Astrocyte (in vitro differentiated cells and primary cell): ENCODE measurements at places on chromosomes 7 and 10. TPM values are rescaled to one million over a fixed set of nuclear protein-coding genes. Genes with fewer than 3 reads are reported as not detected.

GRCh38 chr7:7922684-7923385, 45.8 kb upstream of the GLCCI1 start:
- no peak for DNase-seq

GRCh38 chr7:79159040-79159664, 294.3 kb downstream of the MAGI2 start:
- no peak for DNase-seq

DNA sequence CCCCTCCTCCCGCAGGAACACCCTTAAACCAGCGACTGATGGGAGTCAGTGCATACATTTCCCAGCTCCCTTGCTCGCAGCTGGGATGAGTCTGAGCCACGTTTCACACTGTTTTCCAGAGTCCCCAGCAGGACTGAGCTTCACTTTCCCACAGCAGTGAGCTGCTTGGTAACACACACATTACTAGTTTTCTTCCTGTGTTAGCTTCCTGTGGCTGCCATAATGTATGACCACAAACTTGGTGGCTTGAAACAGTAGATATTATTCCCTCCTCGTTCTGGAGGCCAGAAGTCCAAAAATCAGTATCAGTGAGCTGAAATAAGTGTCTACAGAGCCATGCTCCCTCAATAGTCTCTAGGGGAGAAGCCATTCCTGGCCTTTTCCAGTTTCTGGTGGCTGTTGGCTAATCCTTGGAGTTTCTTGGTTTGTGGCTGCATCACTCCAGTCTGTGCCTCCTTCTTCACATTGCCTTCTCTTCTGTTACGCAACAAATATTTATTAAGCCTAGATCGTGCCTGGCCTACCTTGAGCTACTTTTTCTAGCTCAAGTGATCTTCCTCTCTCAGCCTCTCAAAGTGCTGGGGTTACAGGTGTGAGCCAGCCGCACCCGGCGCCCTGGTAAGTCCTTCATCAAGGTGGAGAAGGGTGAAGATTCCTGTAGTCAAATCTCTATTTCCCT, 26.2 kb upstream of the CARD11 start:
- DNase-seq, result no peak

DNA sequence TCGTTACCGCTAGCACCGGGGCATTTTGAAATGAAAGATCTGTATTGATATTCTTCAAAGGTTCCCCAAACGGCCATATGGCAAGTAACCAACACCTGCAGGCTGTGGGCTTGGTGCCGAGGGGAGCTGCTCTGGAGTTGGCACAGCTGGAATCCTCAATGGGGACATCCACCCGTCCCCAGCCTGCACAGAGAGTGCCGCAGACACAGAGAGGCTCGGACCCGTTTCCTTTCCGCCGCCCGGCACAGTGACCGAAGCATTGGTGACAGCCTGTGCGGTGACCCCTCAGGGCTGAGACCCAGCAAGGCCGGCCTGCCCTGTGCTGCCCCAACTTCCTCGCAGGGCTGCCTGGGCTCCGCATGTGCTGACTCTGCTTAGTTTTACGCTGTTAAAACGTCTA, 4.5 kb downstream of the CFAP46 start:
- no peak for DNase-seq

DNA sequence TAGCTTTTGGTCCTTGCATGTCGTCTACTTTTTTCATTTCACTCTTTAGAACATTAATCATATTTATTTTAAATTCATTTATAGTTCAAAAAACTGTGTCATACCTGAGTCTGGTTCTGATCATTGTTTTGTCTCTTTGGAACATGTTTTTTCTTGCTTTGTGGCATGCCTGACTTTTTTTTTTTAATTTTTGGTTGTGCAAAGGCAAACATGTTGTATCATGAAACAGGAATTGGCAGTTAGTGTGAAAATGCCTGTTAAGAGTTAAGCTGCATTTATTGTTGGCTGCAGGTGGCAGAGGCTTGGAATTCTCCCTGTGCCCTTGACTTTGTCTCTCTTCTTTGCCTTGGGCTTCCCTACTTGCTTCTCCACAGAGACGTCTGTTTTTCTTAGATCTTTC, 525.0 kb upstream of the ADARB2 start:
- no peak for DNase-seq

The MEIG1 gene
- 0.43 and 0.53 TPM in 2 replicates for total RNA-seq
